ENCODE measurements at places on chromosomes 2 and 18. TPM values are rescaled to one million over a fixed set of nuclear protein-coding genes. Genes with fewer than 3 reads are reported as not detected.
A peak's percentile ranks its signal among the peaks of the same experiment; 100 is the strongest.

The VSNL1 gene
- not detected for total RNA-seq

The PAX8 gene
- 5.9 TPM for total RNA-seq

The IL37 gene
- not detected for total RNA-seq

The PSTPIP2 gene
- total RNA-seq, result 3.2 TPM

The UGT1A6 gene
- total RNA-seq, result not detected

GRCh38 chr18:50189160-50189559 is 5.8 kb downstream of the MYO5B start:
- no peak for DNase-seq

- DNase-seq, result no peak
Observed at GRCh38 chr2:25054720-25055119, 12.8 kb downstream of the EFR3B start.

DNA sequence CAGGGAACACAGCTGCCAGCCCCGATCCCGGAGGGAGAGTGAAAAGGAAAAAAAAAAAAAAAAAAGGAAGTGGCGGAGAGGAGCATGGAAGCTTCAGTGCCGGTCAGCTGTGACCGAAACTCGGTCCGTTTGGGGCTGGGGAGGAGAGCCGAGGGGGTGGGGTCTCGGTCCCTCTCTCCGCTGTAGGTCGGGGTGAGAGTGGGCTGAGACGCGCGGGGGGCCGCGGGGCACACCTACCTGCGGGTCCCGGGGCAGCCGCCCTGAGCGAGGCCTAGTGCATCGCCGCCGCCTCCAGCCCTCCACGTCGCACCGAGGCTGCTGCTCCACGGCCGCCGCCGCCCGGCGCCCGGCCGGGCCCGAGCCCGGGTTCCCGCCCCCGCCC is 536 bp downstream of the VPS54 start:
- DNase-seq, result peak; percentile 58

DNA sequence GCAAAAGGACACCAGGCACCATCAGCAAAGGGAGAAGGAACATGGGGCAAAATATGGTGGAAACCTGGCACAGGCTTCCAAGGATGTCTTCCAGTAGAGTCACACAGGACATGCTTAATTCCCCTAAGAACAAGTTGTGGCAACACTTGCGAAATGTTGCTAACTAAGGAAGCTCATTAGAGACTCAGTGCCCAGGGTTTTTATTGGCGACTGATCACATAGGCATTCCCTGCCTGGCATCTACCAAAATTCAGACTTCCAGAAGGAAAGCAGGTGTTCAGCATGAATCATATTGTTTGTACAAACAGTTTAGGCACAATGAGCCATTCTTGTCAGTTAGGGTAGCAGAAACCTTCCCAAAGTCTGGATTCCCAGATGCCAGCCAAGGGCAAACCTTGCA is 25.7 kb downstream of the SLC4A1AP start:
- no peak for DNase-seq

- DNase-seq, result peak; percentile 25
Observed at GRCh38 chr2:6080932-6081753, 389.0 kb downstream of the SOX11 start.

DNA sequence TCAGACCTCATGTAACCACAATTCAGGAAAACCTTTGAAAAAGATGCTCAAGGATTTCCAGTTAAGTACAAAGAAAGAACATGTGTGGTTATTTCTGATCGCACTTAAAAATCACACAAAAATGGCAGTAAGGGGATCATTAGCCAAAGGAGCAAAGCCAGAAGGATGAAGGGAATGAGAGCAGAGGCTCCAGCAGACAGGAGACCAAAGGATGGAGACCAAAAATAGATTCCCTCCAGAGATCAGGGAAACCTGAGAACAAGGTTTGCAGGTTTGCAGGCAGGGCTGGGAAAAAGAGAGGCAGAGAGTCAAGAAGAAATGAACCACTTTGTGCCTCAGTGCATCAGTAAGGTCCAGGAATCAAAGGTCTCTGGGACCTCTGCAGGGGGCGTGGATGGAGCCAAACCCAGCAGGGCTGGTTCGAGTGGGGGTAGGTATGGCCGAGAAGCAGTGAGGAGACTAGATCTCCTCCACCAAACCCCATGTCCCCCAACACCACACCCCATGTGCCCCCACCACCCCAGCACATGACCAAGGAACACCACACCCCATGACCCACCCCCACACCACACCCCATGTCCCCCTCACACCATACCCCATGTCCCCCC is 98.5 kb upstream of the GPC1 start:
- no peak for DNase-seq

DNA sequence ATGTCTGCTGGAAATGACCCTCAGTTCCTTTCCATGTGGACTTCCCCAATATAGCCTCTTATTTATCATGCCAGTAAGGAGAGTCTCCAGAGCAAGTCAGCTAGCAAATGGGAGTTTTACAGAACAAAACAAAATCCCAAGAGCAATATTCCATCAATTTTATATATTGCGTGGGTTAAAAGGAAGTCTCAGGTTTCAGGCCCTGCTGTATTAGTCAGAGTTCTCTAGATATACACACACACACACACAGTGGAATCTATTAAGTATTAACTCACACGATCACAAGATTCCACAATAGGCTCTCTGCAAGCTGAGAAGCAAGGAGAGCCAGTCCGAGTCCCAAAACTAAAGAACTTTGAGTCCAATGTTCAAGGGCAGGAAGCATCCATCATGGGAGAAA is 102.8 kb upstream of the MAP2 start:
- peak; percentile 43 for DNase-seq

Measured in HT1080 (cell line).